Brain pericyte (primary cell): ENCODE measurements at places on chromosomes 3 and 15.

- DNase-seq = no peak
Measured at GRCh38 chr3:58704745-58705144, 38.2 kb upstream of the FAM3D start.

- no peak for DNase-seq
Measured at GRCh38 chr3:133874344-133874743, 21.3 kb downstream of the RAB6B start.

- no peak for DNase-seq
Measured at GRCh38 chr3:10706156-10706739, 109.8 kb upstream of the SLC6A11 start.

- DNase-seq = no peak
Measured at GRCh38 chr3:97949743-97950142, 22.5 kb downstream of the RIOX2 start.

GRCh38 chr3:107857854-107858253 lies 233.0 kb downstream of the CD47 start:
- no peak for DNase-seq

DNA sequence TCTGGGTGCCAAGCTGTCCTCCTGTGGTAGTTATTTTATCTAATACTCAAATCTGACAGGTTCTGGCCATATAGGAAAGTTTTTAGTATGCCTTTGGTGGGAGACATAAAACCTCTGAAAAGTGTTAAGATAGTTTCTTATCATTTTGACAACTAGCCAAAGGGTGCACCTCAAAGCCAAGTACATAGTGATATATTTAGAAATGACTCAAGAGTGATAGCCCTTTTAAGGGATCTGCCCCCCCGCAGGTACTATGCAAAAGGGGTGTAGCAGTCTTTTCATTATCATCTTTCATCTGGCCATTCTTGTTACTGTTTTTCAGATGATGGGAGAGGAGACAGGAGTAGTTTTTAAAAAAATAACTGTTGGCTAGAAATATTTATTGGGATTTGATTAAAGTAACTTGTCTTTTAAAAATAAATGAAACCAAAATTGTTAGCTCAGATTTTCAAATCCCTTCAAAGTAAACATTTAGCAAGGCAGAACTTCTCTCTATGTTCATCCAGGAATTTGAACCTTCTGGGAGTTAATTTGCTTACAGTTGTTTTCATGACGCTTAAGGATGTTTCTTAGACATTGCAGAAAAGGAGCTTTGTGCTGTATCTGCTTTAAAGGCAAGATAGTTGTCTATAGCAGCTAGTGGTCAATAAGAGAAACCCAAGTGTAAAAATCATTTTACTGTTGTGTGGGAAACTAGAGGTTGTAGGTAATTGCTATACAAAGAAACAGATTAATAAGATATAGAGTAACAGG lies 5.1 kb downstream of the PHLDB2 start:
- DNase-seq = no peak

GRCh38 chr3:134567605-134568004 lies 81.7 kb downstream of the CEP63 start:
- no peak for DNase-seq

GRCh38 chr15:72902245-72902918 lies 118.8 kb upstream of the ADPGK start:
- no peak for DNase-seq

- no peak for DNase-seq
Measured at GRCh38 chr3:197521277-197522182, 34.2 kb downstream of the BDH1 start.

- no peak for DNase-seq
Measured at GRCh38 chr3:121895736-121896135, 1.5 kb downstream of the SLC15A2 start.

- DNase-seq = no peak
Measured at GRCh38 chr15:89645680-89646079, 9.6 kb downstream of the KIF7 start.

DNA sequence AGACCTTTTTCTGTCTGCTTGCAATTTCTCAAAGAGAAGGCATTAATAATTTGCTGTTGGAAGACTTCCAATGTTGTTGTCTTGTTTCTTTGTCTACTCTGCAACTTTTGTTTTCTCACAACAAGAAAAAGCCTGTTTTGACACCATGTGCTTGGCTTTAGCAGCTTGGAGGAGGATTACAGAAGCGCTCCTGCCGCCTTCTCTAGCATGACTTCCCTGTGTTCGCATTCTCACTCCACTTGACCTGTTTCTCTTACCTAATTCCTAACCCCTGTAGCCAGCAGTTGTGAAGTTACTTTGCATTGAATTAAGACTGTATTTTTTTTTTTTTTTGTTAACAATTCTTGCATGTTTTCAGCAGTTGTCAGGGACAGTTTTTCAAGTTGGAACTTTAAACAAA lies 235.3 kb upstream of the GOLIM4 start:
- no peak for DNase-seq

- DNase-seq = no peak
Measured at GRCh38 chr3:48503401-48504050, 448 bp downstream of the SHISA5 start.

- no peak for DNase-seq
Measured at GRCh38 chr3:129934234-129935123, 40.0 kb upstream of the TRH start.

GRCh38 chr3:142705198-142705597 lies 18.6 kb upstream of the TRPC1 start:
- DNase-seq = no peak

DNA sequence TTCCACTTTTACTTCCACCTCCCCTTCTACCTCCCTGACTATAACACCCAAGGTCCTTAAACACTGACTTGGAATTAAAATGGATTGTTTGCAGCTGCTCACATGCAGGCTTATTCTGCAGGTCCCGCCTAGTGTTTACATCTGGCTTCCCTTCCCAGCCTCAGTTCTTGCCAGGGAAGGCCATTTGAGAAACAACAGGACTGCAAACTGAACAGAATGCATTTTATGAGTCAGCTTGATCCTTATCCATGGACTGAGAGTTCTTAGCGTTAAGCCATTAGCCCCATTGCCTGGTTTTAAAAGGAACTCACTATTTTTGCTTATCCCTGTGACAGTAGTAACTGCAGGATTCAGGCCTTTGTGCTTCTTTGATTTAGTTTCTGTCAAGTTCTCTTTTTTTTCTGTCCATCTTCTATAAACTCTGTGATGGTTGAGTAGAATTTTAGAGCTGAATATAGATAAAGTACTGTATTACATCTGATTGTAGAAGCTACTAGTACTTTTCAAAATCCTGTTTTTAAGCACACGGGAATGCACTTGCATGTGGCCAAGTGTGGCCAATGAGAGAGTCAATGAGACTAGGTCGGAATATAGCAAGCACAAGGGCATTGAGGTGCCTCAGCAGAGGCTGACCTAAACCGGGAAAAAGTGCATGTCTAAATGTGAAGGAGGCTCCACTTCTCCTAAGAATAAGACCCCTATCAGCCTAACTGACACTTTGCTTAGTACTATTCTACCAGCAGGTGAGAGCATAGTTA lies 106.4 kb downstream of the TUSC7 start:
- no peak for DNase-seq

- DNase-seq = no peak
Measured at GRCh38 chr3:124144035-124144814, 152.3 kb upstream of the ROPN1 start.

DNA sequence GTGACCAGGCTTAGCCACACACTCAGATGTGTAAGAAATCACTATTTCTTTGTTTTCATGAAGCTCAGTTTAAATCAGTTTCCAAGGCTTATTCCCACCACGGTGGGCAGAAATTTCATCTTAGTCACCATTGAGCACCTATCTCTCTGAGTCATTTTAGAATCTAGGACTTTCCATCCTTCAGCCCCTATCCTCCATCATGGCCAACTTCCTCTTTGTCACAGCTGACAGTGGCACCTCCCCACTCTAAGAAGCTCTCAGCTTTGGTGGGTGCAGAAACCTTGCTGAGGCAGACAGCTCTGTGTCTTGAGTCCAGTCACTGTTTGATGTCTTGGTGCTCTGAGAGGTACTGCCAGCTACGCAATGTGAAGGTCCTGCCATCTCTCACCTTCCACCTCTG lies 32.9 kb downstream of the SNTN start:
- DNase-seq = no peak

DNA sequence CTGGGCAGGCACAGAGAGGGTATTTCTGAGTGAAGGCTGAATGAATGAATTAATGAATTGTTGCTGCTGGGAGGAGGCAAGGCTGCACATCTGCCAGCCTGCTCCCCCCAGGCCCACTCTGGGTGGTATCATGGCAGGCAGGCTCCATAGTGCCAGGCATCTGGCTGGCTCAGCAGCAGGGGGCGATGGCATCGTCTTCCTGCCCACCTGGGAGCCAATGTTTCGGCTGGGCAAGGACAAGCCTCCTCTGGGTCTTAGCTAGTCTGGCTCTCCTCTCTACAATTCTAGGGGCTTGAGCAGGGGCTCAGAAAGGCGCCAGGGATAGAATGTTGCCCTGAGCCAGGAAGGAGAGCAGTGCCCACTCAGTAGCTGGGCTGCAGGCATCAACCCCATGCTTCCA lies 1.7 kb upstream of the TLR9 start:
- no peak for DNase-seq

DNA sequence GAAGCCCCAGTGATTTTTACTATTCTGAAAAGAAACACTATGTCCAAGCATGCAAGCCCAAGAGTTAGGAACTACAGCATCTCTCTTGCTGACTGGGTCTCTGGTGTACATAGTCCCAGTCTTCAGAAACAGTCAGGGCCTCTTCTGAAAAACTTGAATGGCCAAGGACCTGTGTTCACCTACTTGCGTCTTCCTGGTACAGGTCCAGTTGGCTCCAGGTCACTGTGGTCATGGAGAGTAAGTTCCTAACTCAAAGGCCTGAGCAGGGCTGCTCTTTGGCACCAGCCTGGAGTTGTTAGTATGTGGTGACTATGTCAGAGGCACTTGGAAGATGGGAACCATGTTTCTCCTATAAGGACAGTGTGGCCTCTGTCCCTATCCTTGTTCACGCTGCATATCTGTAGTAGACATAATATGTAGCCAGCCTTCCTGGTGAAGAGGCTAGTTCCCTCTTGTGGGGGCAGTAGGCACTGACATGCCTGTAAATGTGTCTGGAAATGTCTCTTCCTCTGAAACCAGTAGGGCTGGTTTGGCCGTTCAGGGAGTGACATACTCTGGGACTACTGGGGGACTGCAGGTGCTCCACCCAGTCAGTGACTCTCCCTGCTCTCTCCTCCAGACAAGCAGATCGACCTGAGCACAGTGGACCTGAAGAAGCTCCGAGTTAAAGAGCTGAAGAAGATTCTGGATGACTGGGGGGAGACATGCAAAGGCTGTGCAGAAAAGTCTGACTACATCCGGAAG lies 2.6 kb upstream of the RBM15B start:
- no peak for DNase-seq

GRCh38 chr3:173709026-173709425 lies 311.5 kb downstream of the NLGN1 start:
- no peak for DNase-seq

GRCh38 chr3:16290827-16291196 lies 25.8 kb downstream of the OXNAD1 start:
- no peak for DNase-seq

GRCh38 chr3:125125821-125126245 lies 70.0 kb upstream of the HEG1 start:
- no peak for DNase-seq

GRCh38 chr3:7700977-7701376 lies 800.6 kb upstream of the LMCD1 start:
- DNase-seq = no peak

GRCh38 chr3:24829629-24830229 lies 335.1 kb upstream of the THRB start:
- DNase-seq = no peak

DNA sequence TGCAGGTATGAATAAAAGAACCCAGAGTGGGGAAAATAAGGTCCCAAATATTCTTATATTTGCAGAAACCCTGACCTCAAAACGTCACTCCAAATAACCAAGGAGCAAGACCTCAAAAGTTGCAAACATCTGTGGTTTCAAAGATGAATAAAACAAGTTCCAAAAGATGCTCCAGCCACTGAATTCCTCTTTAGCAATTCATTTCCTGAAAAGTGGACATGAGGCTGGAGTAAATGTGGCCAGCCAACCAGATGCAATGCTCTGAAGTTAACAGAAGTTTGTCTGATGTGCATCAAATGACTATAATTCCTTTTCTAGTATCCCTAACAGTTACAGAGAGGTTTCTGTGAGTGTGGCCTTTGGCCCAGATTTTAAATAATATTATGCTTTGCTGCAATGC lies 71.2 kb upstream of the WNT5A start:
- DNase-seq = no peak

GRCh38 chr15:75028991-75029377 lies 5.6 kb downstream of the PPCDC start:
- DNase-seq = no peak

- DNase-seq = no peak
Measured at GRCh38 chr3:15808679-15809310, 11.0 kb upstream of the ANKRD28 start.
